ENCODE measurements at places on chromosomes 16 and 17.

- no peak for DNase-seq
These were observed 26.4 kb upstream of the NXPH3 start for GRCh38 chr17:49549311-49549605.

GRCh38 chr16:78591682-78592103, 492.2 kb downstream of the WWOX start:
- no peak for DNase-seq

GRCh38 chr17:80558046-80558445, 13.4 kb downstream of the RPTOR start:
- DNase-seq: no peak

- DNase-seq: no peak
These were observed 13.7 kb downstream of the ZNRF1 start for GRCh38 chr16:75012380-75013081.

GRCh38 chr16:53166099-53166498, 111.3 kb downstream of the CHD9 start:
- DNase-seq: no peak

DNA sequence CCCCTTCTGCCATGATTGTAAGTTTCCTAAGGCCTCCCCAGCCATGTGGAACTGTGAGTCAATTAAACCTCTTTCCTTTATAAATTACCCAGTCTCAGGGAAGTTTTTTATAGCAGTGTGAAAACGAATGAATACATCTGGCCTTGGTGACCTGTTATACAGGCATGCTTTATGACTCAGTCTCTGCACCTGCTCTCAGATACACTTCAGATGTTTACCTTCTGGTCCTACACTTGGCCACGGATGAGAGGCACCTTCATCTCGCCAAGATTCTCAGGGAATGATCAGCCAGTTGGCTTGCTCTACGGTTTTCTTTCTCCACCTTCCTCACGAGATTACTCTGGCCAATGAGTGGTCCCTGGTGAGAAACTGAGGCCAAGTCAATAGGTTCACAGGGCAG, 304.7 kb downstream of the CA10 start:
- no peak for DNase-seq

DNA sequence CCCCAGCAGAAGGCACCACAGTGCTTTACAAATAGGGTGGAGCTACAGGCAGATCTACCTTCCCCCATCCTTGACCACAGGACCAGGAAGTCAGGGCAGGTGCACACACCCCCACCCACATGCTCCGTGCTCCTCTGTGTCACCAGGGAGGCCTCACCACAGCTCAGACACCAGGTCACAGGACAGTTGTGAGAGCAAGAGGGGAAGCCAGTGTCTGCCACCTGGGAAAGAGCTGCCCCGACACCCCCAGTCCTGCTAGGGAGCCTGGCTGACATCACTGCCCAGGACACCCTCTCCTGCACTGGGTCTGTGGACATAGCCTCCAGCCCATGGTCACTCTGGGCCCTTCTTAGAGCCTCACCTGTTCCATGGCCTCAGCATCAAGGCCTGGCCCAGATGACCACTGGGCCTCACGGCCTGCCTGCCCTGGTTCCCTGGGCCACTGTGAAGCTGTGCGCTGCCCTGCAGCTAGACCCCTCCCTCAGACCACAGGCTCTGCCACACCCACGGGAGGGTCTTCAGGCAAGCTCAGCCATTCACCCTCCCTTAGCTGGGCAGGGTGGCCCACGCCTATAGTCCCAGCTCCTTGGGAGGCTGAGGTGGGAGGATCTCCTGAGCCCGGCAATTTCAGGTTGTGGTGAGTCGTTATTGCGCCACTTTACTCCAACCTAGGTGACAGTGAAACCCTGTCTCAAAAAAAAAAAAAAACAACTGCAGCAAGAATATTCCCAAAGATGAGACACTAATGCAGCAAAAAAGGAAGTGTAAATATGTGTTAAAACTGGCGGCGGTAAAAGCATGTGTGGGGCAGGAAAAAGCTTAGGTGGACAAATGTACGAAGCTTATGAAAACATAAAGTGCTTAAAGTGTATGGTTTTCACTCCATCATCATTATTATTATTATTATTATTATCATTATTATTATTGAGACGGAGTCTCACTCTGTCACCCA, 14.2 kb downstream of the POLR3K start:
- peak; percentile 38 for DNase-seq

DNA sequence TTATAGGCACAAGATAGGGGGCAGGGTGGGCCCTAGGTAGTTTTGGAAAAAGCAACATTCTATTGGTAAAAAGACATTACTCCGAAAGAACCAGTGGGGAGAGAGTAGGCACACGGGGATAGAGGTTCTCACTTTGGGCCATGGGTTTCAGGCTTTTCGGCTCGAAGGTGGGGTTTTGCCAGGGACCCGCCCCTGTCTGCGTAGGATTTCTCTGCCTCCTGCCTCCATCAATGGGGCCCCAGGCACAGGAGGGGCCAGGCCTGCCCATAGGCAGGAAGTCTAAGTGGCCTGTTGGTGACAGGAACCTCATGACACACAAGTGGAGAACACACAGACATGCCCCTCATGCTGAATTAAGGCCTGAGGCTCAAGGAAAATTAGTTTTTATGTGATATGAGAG, 57.5 kb downstream of the RNF213 start:
- DNase-seq: no peak

DNA sequence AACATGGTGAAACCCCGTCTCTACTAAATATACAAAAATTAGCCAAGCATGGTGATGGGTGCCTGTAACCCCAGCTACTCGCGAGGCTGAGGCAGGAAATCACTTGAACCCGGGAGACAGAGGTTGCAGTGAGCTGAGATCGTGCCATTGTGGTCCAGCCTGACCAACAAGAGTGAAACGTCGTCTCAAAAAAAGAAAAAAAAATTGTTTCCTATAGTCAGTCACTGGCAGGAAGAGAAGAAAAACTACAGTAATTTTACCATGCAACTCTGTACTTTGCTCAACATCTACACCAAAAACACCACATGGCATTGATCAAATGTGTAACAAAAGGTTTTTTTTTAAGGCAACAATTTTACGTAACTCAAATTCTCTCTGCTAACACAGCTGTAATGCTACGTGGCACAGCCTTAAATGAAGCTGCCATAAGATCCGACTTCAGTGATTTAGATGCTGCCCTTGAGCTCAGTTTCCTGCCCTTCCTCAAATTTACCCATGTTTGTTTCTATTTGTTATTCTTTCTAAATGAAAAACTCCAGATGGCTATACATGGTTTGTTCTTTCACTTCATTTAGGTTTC, 40.2 kb downstream of the CNOT1 start:
- DNase-seq: no peak

GRCh38 chr16:84947022-84947421, 64.3 kb downstream of the ZDHHC7 start:
- DNase-seq: no peak

GRCh38 chr17:56489980-56490379, 103.5 kb upstream of the NOG start:
- no peak for DNase-seq

DNA sequence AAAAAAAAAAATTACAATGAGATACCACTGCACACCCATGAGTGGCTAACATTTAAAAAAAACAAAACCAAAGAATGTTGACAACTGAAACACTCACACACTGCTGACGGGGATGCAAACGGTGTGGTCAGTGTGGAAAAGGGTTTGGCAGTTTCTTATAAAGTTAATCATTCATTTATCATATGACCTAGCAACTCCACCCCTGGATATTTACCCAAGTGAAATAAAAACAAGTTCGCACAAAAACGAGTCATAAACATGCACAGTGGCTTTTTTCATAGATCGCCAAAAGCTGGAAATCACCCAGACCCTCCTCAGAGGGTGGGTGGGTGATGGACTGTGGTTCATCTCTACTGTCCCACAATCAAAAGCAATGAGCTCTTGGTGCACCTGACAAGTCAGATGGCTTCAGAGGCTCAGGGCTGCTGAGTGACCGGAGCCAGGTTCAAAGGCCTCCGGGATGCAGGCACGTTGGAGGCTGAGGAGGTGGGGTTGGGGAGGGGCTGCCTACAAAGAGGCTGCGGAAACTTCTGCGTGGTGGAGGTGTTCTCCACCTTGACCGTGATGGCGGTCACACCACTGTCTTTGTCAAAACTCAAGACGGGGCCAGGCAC, 14.2 kb downstream of the RAB40B start:
- DNase-seq: no peak

GRCh38 chr16:4142268-4142667, 26.0 kb upstream of the ADCY9 start:
- DNase-seq: no peak

- no peak for DNase-seq
These were observed 12.4 kb upstream of the TRIM25 start for GRCh38 chr17:56926270-56926669.

DNA sequence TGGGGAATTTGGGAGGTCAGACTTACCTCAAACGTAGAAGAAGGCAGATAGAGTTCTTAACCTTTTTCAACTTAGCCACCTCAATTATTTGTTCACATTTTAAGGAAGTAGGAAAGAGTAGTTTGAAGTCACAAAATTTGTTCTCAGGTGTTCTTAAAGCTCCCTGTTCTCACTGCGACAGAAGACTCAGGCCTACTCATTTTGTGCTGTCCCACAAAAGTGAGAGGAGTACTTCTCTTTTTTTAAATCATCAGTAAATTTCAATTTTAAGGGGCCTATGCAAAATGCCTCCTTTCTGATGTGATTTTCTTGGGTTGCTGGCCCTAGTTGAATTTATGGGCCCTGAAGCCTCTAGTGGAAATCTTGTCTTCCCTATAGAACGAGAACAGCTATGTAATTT, 133.4 kb downstream of the MAP2K6 start:
- no peak for DNase-seq

GRCh38 chr17:15453782-15454181, 13.6 kb downstream of the CDRT4 start:
- DNase-seq: no peak

GRCh38 chr17:38333635-38334295, 10.0 kb downstream of the GPR179 start:
- DNase-seq: no peak

DNA sequence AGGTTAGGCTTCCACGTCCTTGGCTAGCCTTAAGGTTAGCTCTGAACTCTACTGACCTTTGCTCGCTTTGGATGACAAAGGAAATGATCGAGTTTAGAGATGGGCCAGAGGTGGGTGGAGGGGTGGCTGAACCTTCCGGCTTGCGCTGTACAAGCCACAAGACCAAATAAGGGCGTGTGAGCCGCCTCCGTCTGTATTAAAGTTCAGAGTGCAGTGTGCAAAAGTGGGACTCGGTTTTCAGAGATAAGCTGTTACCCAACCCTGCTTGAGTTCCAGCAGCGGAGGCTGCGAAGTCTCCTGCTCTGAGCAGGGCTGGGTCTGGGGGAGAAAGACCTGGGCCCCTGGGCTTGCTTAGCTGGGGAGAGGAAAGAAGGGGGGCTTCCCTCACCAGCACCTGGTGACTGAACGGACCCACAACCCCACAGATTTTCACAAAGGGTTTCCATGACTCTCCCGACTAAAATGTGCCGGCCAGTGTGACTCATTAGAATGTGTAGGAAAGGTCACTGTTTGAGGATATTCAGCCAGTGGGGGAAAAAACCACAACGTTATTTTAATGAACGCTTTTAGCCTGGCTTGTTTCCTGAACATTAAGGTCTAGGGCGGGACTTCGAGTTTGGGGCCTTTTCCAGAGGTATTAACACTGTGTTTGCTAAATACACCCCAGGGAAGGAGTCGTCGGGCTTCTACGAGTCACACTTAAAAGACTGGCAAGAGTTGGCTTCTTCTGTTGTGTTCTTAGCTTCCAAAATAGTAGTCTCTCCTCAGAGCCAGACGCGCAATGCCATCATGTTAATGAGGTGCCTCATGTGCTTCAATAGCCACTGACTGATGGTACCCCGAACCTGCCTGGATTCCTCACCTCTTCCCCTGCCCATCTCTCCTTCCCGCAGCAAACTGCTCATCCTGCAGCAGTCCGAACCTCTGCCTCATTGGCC, 67.0 kb downstream of the CENPV start:
- peak; percentile 72 for DNase-seq

- DNase-seq: no peak
These were observed 253.8 kb upstream of the PMFBP1 start for GRCh38 chr16:72425571-72426341.

- no peak for DNase-seq
These were observed 62.3 kb downstream of the CYB5B start for GRCh38 chr16:69486724-69487123.

GRCh38 chr17:3989041-3989886, 25.0 kb upstream of the ATP2A3 start:
- no peak for DNase-seq

DNA sequence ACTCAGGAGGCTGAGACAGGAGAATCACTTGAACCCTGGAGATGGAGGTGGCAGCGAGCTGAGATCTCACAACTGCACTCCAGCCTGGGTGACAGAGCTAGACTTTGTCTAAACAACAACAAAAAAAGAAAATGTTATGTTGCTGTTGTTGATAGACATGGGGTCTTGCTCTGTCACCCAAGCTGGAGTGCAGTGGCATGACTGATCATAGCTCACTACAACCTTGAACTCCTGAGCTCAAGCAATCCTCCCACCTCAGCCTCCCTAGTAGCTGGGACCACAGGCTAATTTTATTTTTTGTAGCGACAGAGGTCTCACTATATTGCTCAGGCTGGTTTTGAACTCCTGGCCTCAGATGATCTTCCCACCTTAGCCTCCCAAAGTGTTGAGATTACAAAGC, 20.0 kb downstream of the FBXO47 start:
- no peak for DNase-seq

DNA sequence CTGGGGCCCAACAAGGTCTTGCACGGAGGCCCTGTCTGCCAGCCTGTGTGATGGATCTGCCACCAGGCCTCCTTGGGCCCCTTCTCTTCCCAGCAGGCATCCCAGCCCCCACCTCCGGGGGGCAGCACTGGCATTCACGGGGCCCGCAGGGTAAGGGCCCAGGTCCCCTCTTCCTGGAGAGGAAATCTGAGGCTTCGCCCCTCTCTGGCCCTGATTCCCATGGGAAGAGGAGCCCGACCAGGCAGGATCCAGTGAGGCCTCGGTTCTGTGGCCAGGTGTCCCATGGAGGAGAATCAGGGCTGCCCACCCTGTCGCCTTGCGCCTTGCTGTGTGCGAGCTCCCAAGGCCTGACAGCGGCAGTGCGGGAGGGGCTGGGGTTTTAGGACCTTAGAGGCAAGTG, 48.4 kb downstream of the PDPK1 start:
- no peak for DNase-seq

- DNase-seq: no peak
These were observed 16.9 kb upstream of the TRAP1 start for GRCh38 chr16:3734084-3734757.

DNA sequence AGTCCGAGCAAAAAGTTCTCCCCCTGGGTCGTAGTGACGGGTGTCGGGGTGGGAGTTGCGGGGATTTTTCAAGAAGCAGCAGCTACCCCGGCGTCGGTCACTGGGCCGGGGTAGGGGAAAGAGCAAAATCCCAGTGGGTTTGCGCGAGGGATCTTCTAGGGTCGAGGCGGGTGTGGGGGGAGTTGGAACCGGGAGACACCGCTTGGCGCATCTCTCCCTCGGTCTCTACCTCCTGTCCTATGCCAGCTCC, 2.3 kb upstream of the UBTF start:
- DNase-seq: no peak

- no peak for DNase-seq
These were observed 246.6 kb upstream of the DYNLRB2 start for GRCh38 chr16:80294172-80294571.

DNA sequence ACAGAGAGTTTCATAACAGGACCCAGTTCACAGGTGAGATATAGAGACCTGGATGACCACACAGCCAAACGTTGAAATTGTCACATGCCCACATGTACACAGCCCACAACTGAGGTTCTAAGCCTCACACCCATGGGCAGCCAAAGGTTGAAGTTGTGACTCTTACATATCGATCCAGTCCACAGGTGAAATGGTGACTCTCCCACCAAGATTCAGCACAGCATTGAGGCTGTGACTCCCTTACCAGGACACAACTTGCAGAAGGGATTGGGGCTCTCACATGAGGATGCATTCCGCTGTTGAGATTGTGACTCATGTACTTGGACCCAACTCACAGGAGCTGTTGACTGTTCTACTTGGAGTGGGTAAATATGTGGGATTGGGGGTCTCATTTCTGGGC, 1836.4 kb downstream of the TP53TG3F start:
- DNase-seq: no peak

Measured in stimulated activated CD8-positive, alpha-beta memory T cell treated with anti-CD3 and anti-CD28 coated beads, Interleukin-7, amount 100 ng/mL, for 4 hours (primary cell).